ENCODE measurements at places on chromosomes 16 and 17.

GRCh38 chr16:57637424-57637823 lies 9.0 kb downstream of the ADGRG1 start:
- DNase-seq = no peak

- DNase-seq = peak; percentile 6
Observed at GRCh38 chr16:50154420-50154950, 1.4 kb downstream of the TENT4B start.

DNA sequence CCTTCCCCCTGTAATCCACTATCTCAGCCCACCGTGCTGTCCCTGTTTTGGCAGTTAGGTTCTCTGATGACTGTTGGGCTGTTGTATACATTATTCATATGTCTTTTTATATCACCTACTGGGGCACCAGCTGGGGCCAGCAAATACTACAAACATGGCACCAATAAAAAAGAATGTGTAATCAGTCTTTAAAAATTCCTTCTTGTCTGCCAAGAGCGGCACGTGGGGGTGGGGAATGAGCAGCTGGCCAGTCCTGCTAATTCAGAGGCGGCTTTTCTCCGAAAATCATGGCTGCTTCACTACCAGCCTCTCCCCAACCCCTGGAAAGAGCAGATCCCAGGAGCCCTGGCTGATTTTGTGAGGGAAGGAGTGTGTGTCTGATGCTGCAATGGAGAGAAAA lies 77.7 kb upstream of the EEF2KMT start:
- DNase-seq = no peak

DNA sequence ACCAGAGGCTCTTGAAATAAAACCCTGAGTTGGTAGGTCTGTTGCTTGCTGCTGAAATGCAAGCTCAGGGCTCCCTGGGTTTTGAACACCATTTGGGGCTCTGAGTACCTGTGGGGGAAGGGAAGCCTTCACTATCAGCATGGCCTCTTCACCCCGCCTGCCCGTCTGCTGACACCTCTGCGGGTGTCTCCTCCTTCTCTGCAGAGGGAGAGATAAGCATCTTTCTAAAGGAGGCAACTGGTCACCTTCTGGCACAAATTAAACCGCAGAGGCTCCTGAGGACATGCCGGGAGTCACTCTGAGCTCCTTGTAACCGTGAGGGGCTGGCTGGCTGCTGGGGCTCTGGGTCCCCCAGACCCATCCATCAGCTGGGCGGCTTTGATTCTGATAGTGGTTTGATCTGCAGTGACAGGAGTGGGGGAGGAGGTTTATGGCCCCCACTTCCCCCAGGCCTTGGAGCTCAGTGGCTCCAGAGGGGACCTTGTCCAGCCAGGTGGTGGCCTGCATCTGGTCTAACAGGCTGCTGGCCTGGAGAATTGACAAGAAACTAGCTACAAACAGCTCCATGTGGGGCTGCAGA lies 123.5 kb downstream of the IRF8 start:
- DNase-seq = peak; percentile 42

DNA sequence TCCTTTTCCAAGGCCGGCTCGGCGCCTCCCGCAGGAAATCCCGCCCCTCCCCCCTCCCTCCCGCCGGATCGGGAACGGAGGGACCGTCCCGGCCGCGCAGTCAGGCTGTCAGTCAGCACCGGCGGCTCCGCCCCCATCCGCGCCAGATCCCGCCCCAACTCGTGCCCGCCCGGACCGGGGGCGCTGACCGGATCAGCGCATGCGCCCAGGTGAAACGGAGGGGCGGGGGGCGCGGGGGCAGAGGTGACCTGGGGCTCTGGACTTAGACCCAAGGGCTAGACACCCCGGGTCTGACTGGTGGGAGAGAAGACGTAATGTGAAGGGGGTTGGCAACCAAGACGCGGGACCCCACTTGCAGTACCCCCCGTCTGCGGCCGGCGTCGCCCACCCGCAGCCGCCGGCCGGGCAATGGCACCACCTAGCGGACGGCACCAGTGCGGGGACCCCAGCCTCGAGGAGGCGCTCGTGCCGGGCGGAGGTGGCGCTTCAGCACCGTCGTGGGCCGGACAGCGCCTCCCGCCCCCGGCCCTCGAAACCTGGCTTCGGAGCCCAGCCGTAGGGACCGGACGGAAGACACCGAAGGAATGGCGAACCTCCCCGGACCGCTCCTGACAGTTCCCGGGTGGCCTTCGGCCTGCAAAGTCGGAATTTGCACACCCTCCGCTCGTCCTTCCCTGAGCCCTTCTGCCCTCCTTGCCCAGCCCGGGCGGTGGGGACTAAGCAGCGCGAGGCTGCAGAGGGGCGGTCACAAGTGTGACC lies at the start of gene CASKIN2:
CASKIN2 (minus strand) TSS at position 42 of the 759 bp plus-strand sequence. CDS start 1,733 bp downstream, outside the sequence.
- DNase-seq = peak; percentile 95

- no peak for DNase-seq
Observed at GRCh38 chr17:62955841-62956352, 10.1 kb upstream of the TANC2 start.

- DNase-seq = peak; percentile 44
Observed at GRCh38 chr16:424623-425081, 797 bp upstream of the RAB11FIP3 start.

DNA sequence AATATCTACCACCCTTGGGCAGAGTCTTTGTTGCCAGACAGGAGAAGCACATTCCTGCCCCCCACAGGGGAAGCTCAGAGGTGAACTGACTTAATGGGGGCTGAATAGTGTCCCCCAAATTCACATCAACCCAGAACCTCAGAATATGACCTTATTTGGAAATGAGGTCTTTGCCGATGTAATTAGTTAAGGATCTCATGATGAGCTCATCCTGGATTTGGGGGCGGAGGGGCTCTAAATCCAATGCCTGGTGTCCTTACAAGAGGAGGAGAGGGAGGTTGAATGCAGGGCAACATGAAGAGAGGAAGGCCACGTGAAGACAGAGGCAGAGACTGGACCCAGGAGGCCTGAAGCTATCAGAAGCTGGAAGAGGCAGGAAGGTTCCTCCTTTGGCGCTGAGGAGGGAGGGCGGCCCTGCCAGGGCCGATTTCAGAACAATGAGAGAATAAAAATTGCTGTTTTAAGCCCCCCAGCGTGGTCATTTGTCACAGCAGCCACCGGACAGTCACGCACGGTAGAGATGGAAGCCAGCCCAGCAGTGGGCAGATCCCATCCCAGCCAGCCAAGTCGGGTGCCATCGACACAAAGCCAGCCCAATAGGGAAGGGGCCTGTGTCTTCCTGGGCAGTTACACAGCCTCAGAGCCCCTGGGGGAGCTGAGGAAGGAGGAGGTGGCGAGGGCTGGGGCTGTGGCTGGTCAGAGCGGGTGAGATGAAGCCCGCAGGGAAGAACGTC lies 21.3 kb downstream of the C16orf74 start:
- no peak for DNase-seq

DNA sequence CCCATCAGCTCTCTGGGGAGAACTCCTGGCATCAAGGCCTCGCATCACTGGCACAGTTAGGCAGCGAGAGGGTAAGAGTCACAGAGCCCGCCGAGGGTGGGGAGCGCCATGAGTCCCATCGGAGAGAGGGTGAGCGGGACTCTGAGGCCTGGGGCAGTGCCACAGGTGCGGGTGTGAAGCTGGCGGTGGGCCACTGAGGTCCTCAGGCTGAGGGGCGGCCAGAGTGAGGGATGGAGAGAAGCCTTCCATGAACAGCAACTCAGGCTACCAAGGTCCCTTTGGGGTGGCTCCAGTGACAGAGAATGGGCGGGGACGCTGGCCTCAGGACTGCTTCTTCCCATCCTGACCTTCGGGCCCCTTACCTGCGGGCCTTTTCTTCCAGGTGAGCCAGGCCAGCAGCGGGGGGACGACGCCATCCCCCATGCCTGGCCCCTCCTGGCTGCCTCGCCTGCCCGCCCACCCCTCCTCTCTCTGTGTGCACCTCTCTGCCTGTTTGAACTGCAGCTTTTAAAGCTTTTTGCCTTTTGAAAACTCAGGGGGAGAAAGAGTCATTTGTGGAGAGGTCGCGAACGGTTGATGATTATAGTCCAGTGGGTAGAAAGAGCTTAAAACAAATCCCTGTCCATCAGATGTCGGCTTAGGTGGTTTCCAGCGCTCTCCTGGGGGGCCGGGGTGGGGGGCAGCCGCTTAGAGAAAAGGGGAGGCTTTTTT lies 149.3 kb upstream of the GSE1 start:
- no peak for DNase-seq

GRCh38 chr17:38397227-38397626 lies 31.0 kb upstream of the ARHGAP23 start:
- DNase-seq = no peak

- no peak for DNase-seq
Observed at GRCh38 chr16:30767767-30768465, 5.8 kb downstream of the RNF40 start.

DNA sequence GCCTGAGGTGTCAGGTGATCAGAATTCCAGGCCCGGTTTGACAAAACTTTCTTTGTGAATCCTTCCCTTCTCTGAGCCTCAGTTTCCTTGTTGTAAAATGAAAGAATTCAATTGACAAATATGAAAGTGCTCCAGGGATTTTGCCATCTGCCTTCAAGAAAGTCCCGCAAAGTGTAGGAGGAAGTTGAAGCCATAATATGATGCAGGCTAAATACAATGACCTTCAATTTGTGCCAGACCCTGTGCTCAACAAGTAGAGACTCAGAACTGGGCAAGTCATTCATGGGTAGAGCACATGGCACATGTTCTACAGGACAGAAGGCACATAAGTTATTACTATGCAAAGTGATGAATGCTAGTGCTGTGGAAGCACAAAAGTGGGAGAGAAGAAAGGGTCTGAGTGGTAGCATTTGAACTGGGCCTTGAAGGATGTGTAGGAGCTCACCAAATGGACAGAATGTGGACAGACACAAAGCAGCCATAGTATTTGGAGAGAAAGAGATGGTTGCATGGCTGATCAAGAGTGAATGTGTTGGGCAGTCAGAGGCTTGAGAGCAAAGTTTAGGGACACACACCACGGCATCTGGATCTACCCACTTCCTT lies 2.4 kb upstream of the SCIMP start:
- no peak for DNase-seq

DNA sequence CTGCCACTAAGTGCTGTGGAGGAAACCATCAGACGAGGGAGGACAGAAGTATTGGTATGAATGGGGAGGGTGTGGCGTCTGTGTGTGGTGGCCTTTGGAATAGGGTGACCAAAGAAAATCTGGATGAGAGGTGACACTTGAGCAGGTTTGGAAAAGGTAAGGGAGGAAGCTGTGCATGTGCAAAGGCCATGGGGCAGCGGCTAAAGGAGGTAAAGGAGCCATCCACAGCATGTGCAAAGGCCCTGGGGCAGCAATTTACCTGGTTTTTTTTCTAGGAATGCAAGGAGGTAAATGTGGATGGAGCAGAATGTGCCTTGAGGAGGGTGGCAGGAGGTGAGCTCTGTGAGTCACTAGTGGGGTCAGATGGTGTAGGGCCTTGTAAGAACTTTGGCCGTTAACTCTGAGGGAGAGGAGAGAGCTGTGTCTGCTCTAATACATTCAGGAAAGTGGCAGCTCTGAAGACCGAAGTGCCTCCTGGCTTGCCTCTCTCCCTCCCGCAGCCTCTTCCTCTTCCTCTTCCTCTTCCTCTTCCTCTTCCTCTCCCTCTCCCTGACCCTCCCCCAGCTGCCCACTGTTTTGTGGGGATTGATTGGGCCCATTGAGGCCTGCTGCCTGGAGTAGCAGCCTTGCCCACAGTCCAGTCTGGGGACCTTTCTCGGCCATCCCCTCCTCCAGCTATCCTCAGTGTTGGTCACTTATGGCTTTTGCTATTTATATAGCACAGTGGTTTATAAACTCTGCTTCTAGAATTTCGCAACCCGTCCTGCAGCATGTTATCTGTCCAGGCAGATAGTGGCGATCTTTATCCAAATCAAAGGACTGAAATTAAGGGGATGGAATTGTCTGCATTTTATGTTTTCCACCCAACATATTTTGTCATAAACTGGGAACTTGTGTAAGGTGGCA lies 38.7 kb downstream of the CMIP start:
- DNase-seq = no peak

DNA sequence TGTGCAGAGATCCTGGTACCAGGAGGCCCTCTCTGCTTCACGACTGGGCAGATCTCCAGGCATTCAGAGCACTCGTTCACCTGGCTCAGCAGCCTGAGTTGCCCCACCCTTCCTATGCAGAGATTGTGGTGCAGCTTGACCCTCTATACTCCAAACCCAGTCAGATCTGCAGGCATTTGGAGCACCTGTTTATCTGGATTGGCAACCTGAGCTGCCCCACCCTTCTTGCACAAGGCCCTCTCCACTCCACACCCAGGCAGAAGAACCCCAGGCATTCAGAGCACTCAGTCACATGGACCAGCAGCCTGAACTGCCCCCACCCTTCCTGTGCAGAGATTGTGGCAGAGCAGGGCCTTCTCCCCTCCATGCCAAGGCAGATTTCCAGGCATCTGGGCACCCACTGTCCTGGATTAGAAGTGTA lies 88.4 kb upstream of the CDH5 start:
- peak; percentile 79 for DNase-seq

- DNase-seq = no peak
Observed at GRCh38 chr17:31511195-31511578, 119.7 kb downstream of the RAB11FIP4 start.

DNA sequence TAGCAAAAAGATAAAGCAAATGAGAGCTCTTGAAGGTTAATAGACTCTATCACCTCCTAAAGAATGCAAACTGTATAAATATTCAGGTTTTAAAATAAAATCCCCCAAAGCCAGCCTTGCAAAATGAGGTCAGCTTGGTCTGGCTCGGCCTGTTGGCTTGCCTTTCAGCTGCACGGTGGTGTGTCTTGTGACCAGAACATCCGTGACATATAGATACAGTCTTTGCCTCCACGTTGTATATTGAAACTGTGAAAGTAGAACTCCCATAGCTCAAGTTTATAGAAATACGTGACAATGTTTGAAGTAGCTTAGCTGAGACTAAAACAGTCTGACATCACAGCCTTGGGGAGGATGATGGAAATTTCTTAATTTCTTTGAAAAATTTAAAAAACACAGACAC lies 236.6 kb upstream of the MYOCD start:
- DNase-seq = no peak

- DNase-seq = no peak
Observed at GRCh38 chr17:82160075-82160474, 52.6 kb downstream of the CCDC57 start.

DNA sequence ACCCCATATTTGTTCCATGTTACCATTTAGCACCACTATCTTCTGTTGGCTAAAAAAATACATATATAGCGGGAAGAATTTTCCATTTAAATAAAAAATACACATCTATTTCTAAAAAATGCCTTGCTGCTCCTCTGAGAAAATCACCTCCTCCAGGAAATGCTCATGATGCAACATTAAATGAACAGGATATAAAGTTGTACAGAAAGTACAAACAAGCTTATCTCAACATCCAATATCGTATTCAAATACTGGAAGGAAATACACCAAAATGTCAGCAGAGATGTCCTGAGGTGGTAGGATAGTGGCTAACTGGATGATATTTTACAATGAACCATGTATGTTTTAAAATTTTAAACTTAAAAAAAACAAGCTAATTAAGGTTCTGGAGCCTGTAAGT lies 21.3 kb downstream of the GNA13 start:
- DNase-seq = no peak
